Renal cortical epithelial cell (primary cell): ENCODE measurements at places on chromosomes 6 and 20. TPM values are rescaled to one million over a fixed set of nuclear protein-coding genes. Genes with fewer than 3 reads are reported as not detected.

- no peak for DNase-seq
Measured at GRCh38 chr6:134094441-134094840, 42.0 kb upstream of the SLC2A12 start.

DNA sequence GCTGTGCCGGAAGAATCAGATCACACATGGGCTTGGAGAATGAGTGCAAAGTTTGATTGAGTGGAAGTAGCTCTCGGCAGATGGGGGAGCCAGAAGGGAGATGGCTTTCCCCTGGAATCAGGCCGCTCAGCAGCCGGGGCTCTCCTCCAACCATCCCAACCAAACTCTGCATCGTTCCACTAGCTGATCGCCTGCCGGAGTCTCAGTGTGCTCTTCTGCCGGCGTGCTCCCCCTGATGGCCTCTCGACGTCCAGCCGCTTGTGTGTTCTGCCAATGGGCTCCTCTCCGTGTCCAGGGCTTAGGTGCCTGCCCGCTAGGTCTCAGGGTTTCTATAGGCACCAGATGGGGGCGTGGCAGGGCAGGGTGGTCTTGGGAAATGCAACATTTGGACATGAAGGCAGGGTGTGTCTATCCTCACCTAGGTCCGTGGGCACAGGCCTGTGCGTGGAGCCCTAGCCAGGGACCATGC, 4.9 kb upstream of the BIRC7 start:
- peak; percentile 46 for DNase-seq

DNA sequence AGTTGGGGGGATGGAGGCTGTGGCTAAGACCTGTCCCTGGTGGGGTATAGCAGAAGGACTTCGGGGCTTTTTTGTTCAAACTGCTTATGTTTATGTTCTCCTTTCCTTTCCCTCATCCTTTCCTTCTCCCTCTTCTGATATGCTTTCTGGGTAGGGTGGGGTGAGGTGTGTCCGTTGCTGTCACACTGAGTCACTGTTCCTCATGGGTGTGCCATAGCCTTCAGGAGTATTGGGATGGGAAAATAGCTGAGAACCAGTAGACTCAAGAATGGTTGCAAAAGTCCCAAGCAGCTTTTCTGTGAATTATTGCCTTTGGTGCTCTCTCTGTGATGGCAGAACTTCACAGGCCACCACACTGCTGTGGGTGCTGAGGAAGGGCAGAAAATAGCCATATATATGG, 39.6 kb downstream of the TPD52L1 start:
- peak; percentile 69 for DNase-seq

- DNase-seq = no peak
Measured at GRCh38 chr6:22015944-22016343, 280.9 kb downstream of the PRL start.

DNA sequence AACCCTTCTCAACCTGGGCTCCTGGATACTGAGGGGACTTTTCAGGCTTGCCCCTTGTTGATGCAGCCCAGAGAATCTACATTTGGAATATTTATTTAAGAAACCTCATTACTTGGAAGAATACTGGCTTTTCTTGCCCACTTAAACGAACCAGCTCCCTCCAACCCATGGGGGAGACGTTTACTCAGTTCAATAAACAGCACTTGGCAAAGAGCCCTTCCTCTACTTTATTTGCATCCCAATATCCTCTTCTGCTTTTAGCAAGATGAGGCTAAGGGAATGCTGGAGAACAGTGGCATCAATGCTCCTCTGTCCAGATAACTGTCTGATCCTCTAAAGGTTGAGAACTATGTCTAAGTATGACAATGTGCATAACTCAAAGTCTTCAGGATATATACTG, 22.2 kb downstream of the PTPRK start:
- DNase-seq = no peak

GRCh38 chr6:42569102-42570028, 5.5 kb downstream of the UBR2 start:
- peak; percentile 91 for DNase-seq

GRCh38 chr6:26271668-26272024, 93.4 kb upstream of the BTN3A2 start:
- no peak for DNase-seq

GRCh38 chr20:20327746-20328145, 40.2 kb upstream of the INSM1 start:
- DNase-seq = peak; percentile 3

DNA sequence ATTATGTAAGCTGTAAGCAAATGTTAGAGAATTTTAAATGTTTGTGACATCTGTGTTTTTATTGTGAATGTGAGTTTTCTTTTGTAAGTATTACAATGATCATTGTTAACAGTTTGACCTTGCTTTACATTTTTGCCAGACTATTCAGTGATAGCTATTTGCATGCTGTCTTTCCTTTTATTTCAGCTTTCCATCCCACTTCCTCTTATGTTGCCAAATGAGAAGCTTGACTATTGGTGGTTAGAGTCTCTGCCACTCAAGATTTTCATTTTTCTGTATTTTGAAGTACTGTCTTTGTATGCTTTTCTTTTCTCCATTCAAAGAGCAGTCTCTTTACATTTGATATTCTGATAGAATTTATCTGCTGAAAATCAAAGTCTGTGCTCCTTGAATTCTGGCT, 104.1 kb downstream of the PRIM2 start:
- DNase-seq = no peak

DNA sequence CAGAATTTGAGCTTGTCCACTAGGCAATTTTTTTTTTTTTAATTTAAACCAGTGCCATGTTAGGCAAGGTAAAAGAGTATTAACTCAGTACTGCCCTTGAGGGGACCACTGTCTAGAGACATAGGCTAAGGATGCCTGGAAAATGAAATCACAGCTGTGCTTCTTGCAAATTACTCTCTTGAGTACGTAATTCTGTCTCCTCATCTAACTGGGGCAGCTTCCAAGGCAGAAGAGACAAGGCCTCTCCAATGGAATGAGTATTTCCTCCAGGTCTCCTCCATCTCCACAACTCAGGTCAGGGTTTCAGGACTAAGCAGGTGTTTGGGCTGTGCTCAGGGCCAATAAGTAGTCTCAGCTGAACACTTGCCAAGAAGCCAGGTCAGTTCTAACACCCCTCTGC, 33.8 kb upstream of the MRPS10 start:
- DNase-seq = no peak

- peak; percentile 16 for DNase-seq
Measured at GRCh38 chr6:89769572-89769971, 50.0 kb downstream of the MDN1 start.

DNA sequence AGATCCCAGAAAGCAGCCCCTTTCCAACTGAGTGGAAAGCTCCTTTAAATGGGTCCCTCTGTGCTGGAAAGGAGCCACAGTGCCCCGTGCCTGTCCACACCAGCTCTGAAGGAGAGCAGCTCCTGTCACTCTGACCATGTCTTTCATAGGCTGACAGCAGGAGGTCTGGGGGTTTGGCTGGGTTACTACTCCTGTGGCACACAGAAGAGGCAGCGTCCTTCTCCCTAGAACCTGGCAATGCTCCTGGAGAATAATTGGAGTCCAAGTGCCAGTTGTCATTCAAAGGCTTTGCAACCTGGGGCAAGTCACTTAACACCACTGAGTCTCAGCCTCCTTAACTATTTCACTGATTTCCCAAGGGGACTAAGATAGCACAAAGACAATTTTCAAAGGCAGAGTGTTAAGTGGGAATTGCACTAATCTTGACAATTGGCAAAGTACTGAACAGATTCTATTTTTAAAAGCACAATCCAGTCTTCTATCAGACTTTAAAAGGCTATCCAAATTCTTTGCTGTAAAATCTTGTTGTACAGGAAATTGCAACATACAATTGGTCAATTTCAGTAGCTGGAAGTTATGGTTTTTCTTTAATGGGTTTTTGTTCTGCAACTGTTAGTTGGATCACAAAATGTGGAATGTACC, 457.2 kb downstream of the KIF16B start:
- no peak for DNase-seq

DNA sequence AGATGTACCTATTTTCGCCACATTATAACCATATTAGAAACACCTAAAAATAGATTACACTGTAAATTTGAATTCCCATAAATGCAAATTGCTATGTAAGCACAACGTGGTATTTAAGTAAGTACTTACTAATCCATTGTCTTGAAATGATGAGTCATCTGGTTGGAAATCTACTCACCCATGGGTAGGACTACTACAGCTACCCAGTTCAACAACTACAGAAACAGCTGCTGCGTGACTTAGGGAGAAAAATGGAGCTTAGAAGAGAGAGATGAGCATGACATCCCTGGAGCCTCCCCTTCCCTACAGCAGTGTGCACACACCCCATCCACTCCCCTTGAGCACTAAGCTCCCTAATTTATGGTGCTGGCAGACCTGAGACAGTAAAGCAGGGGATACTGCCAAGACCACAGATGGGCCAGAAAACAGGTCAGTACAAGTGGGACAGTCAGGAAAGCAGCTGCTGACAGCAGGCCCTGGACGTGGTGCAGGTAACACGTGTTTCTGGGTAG, 26.9 kb downstream of the RRAGD start:
- peak; percentile 92 for DNase-seq

DNA sequence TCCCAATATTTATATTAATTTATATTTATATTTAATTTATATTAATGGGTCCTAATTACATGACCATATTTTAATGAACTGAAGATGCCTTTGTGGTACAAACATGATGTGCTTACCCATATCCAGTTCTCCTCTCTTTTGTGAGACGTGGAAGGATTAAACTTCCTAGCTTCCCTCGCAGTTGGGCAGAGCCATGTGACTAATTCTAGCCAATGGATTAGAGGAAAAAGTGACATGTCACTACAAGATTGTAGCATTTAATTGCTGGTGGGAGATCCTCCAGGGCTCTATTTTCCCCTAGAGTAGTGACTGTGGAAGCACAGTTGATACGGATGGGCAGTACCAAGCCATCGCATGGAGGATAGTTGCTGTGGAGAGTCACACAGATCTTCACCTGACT, 4.8 kb upstream of the SOBP start:
- no peak for DNase-seq

- no peak for DNase-seq
Measured at GRCh38 chr6:105429676-105430075, 26.8 kb upstream of the PREP start.

- peak; percentile 76 for DNase-seq
Measured at GRCh38 chr6:105769987-105770386, 316.1 kb upstream of the PRDM1 start.

DNA sequence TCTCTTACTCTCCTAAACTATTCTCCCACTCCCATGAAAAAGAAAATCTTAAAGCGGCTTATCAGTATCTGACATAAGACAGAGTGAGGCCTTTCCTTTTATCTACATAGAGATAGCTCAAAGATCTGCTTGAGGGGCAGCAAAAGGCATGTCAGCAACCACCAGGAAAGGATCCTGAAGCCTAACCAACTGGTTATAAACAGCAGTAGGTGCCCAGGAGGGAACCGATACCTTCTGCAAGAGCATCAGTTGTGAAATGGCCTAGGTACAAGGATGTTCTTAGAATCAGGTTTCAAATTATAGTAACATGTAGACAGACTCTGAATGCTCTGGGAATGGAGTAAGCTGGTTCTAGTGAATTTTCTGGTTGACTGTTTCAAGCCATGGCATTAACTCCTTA, 21.4 kb downstream of the JARID2 start:
- DNase-seq = no peak

- DNase-seq = no peak
Measured at GRCh38 chr20:63854766-63855362, 6.4 kb upstream of the ABHD16B start.

DNA sequence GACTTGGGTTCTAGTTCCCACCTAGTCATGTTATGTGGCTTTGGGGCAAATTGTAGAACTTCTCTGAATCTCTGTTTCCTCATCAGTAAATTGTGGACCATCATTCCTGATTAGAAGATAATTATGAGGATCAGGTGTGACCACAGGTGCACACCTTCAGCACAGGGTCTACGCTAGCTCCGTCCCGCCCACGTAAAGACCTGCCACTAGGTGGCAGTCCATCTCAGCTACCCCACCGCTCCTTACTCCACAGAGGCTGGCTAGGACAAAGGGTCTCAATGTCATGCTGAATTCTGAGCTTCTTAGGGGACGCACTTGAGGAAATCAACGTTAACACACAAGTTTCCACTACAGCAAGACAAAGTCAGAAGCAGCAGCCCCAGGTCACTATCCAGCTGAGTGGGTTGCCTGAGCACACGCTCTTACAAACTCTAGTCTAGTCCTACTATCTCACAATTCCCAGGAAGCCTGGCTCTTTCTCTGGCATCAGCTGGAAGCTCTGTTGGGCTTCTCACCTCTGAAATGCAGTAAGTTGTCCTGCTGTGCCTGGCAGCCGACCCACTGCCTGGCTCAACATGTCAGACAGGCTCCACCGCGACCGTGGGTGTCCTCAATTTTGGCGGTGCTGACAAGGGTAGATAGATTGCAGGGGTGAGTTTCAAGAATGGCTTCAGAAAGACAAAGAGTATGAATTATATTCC, 2.0 kb upstream of the PLCG1 start:
- DNase-seq = no peak

DNA sequence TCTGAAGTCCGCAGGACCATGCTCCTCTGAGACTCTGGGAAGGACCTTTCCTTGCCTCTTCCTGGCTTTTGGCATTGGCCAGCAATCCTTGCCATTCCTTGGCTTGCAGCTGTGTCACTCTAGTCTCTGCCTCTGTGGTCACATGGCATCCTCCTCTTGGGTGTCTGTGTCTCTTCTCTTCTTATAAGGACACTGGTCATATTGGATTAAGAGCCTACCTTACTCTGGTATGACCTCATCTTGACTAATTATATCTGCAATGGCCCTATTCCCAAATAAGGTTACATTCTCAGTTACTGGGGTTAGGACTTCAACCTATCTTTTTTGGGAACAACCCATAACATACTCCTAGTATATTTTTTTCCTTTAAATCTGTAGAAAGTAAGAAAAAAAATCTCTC, 49.9 kb upstream of the GTSF1L start:
- no peak for DNase-seq

GRCh38 chr6:40759838-40760237, 172.7 kb upstream of the LRFN2 start:
- no peak for DNase-seq

The CENPW gene
- 1.6 and 17.4 TPM in 2 replicates for total RNA-seq

The SLA2 gene
- not detected in 2 replicates for total RNA-seq

The KHDC1L gene
- not detected in 2 replicates for total RNA-seq

The FRK gene
- total RNA-seq = 21.7 and 44.4 TPM in 2 replicates

The DUSP15 gene
- 0.15 TPM in 1 of 2 replicates, not detected in the other for total RNA-seq

The BFSP1 gene
- total RNA-seq = 2.3 and 7.5 TPM in 2 replicates

The SLC17A2 gene
- total RNA-seq = 0.30 TPM in 1 of 2 replicates, not detected in the other

The CST2 gene
- total RNA-seq = not detected in 2 replicates

The SPATA25 gene
- 0.85 and 1.0 TPM in 2 replicates for total RNA-seq

The HLA-DQB1 gene
- 1.8 and 28.0 TPM in 2 replicates for total RNA-seq

The TNFAIP3 gene
- 35.2 and 53.7 TPM in 2 replicates for total RNA-seq

The TSHZ2 gene
- 0.17 and 0.30 TPM in 2 replicates for total RNA-seq

The E2F1 gene
- total RNA-seq = 0.89 and 4.3 TPM in 2 replicates
